NCI-H1092 (cell line): ENCODE measurements at places on chromosomes 5 and 9.

DNA sequence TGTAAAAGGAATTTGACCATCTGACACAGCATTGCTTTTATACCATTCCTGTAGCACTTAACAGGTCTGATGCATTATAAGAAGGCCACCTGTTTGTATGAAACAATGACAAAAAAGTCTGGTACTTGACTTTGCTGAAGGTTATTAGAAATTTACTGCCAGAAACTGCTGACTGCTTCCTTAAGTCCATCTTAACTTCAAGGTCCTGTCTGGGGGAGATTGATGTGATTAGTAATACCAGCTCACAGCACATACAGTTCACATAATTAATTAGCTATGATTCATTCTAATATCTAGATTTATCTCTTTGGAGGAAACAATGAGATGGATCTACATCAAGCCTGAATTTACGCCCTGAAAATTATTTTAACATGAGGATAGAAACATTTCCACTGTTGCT, 49.6 kb upstream of the TEK start:
- DNase-seq, result no peak

DNA sequence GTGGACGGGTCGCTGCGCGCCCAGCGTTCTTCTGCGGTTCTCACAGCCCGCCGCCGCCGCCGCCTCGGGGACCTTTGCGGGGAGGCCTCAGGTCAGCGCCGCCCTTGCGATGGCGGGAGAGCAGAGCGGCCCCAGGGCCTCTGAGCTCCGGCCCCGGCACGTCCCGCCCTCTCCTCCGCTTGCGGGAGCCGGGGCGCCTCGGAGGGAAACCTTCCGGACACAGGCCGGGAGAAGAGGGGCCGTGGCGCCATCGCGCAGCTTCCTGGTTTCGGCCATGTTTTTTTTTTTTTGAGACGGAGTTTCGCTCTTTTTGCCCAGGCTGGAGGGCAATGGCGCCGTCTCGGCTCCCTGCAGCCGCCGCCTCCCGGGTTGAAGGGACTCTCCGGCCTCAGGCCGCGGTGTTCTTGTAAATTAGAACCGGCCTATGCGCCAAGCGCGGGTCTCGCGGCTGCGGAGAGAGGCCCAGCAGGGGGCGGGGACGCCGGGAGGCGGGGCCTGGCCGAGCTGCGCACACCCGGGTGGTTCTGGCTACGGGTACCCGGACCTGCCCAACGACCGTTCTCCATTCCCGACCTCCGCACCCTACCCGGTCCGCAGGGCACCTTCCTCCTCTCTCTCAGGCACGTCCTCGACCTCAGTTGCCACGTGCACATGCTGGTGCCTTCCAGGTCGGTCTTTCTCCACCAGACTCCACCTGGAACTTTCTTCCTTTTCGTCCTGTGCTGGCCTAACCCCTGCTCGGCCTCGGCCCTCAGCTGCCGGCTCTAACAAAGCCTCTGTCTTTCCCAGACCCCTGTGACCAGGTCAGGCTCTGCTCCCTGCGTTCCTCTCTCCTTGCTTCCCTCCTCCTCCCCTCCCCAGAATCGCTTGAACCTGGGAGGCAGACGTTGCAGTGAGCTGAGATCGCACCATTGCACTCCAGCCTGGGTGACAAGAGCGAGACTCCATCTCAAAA, 28.8 kb upstream of the MGAT1 start:
- peak; percentile 16 for DNase-seq

- no peak for DNase-seq
Observed at GRCh38 chr5:168696611-168697010, 117.4 kb upstream of the PANK3 start.

DNA sequence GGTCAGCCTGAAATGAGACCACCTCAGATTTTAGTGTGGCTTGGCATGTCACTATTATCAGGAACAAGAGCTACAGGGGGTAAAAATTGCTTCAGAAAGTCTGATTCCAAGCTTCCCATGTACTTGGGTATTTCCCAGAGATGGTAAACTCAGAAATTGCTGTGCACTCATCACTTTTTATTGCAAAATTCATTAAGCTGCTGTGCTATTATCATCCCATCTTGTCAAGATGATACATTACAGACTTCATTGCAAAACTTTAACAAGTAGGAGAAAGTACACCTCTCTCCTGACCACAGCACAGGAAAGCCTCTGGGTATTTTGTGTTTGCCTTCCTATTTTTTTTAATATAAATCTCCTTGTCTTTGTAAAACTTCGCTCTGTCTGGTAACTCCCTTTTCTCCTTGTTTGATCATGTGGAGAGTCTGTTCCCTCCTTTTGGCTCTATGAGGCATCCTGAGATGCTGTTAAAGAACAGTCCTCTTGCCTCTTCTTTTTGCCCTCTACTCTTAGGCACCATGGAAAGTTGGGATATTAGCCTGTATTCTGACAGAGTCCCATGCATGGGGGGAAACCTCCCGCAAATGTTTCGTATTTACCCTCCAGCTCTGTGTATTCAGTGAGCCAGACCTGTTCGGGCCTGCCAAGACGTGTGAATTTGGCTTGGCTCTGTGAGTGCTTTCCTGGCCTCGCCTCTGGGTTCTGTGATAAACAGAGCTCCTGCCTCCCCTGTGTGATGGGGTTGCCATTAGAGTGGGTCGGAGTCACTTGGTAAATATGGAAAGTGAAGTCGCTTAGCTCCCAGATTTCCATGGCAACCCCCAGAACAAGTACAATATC, 260.7 kb downstream of the NR3C1 start:
- no peak for DNase-seq

DNA sequence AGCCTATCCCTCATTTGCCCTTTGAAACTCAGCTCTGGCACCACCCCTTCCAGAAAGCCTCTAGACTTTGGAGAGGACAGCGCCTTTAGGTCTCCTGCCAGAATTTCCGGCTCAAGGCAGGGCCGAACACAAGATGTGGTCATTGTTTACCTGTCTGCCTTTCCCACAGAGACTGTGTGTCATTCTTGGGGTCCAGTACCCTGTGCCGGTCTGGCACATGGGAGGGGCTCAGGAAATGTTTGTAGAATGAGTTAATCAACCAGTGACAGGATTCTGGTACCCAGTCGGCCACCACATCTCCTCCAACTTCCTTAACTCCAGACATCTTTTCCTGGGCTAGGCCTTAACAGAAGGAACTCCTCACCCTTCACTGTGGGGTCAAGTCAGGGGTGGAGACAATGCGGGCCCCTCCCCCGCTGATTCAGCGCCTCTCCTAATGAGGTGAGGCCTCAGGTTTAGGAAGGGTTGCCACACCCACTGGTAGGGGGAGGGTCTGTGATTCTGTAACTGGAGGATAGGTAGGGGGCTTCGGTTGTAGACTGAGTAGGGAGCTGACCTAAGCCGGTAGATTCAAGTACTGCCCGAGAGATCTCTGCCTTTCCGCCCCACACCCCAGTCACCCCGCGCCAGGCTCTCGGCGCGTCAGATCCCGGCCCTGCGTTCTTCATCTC, 29.3 kb downstream of the PCDH1 start:
- no peak for DNase-seq

GRCh38 chr9:122032346-122032745, 60.8 kb downstream of the TTLL11 start:
- DNase-seq, result no peak

DNA sequence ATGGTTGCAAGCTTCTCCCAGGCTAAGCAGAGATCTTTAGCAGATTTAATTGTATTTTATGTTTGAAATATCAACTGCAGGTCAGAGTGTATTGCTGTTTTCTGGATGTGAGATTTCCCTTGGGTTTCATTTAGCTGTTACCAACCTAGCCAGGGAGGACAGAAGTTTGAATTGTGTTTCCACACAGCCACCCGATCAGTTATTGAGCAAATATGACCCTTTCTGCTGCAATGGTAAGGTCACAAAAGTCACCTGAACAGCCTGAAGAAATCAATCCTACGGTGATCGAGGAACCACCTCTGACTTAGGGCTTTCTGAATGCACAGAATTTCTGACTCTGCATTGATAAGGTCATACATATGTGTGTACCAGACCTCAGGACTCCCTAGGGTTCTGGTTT, 419.9 kb downstream of the MAN2A1 start:
- no peak for DNase-seq

DNA sequence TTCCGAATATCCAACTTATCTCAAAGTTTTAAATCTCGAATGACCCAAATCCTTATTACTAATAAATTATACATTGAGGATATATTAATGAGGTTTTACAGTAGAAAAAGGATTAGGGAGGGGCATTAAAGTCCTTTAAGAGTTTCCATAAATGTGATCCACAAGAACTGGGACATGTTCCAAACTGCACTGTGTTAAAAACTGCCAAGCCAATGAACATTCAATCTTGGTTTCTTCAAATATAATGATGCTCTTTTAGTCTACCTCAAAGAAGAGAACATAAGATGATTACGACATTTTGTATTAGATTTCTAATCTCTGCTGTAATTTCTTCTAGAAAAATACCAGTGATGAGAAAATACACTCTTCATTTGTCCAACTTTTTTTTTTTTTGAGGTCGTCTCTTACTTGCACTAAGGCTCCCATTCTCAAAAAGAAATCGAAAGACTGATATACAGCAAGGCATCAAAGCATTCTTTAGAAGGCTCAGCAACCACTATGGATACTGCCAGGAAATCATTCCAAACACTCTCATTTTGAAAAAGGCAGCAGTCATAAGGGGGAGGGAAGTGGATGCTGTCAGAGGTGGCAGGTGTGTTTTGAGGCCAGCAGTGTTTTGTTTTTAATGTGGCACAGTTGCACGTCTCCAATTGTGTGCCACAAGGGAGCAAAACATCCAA, 1.7 kb downstream of the PTAR1 start:
- DNase-seq, result peak; percentile 8

DNA sequence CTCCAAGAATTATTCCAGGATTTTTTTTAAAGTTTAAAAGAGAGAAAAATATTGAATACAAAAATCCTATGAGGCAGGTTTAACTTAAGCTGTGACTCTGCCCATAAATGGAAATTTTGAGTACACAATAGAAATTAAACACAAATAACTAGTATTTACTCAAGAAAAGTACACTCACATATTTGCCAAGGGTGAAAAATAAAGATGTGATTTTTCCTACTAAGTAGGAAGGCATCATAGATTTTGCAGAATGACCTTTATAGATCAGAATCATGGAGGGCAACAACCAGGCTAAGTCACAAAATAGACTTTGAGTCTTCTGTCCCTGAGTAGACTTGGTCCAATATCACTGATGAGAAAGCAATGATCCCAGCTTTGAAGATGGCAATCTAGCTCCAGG, 102.7 kb upstream of the SLC12A2 start:
- DNase-seq, result no peak

DNA sequence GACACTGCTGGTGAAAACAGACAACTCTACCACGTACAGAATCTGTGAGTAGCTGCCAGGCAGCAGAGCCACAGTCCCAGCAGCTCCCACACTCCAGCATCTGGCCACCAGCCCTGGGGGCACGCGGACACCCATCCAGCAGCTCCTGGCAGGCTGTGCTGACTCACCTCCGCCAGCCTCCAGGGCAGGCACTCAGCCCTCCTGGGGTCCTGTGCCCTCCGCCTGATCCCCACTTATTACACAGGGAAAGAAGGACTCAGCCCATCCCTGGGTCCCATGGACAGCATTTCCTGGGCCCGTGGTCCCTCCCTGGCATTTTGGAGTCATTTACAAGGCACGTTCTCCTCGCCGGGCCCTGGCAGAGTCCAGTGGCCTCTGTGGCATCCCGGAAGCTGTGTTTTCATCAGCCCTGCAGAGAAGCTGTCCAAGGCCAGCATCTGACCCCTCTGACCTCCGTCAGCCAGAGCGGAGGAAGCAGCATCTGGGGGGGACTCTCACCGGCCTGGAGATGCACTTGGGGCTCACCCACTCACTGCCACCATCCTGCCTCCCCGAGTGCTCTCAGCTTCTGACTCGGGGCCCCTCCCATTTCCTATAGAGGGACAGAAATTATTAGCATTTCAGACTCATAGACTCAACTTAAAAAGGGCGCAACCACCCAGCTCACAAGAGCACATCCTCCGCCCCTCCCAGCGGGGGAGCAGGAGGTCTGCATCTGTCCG, 21.6 kb downstream of the PAEP start:
- DNase-seq, result no peak

DNA sequence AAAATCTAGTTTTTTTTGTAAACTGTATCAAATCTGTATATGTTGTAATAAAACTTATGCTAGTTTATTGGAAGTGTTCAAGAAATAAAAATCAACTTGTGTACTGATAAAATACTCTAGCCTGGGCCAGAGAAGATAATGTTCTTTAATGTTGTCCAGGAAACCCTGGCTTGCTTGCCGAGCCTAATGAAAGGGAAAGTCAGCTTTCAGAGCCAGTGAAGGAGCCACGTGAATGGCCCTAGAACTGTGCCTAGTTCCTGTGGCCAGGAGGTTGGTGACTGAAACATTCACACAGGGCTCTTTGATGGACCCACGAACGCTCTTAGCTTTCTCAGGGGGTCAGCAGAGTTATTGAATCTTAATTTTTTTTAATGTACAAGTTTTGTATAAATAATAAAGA, 24.3 kb downstream of the HMGCR start:
- DNase-seq, result no peak

DNA sequence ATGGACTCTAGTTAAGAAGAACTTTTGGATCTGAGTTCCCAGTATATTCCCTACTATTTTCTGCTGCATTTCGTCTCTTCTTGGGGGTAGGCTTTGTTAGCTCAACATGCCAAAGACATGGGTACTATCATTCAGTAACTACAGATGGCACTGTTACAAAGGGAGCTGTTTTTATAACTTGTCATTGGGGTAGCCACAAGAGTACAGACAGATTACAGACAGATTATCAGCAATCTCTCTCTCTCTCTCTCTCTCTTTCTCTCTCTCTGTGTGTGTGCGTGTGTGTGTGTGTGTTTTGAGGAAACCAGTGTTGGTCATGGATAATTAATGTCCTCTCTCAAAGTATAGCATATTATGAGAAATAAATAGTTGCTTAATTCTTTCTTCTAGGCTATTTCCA, 116.1 kb downstream of the WDR70 start:
- DNase-seq, result no peak

- no peak for DNase-seq
Observed at GRCh38 chr5:9774472-9775079, 144.4 kb upstream of the TAS2R1 start.

DNA sequence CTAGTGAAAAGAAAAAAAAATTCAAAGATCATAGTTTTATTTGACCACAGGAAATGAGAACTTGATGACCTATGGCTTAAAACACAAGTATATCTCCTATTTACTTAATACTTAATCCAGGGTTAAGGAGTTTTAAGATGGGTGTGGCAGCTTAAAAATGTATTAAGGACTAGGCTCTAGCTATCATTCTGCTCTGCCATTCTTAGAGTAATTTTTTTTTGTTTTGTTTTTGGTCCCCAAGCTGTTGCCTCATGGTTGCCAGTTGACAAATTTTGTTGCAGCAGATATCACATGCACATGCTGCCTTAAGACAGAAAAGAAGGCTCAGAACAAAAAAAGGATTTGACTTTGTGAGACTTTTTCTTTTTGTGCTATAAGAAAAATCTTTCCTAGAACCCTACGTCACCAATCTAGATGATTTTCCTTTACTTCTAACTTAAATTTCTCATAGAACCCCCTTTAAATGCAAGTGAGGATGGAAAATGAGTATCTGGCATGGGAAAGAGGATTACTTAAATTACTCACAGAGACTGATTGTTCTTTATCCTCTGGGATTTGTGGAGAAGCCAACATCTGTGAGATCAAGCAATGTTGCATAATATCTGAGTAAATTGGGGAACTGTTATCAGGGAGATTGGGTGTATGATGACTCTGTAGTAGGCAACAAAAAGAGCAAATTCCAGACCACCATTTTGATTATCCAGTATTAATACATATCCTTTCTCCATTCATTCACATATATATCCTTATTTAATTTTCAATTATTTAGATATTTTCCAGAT, 364.7 kb upstream of the CD180 start:
- DNase-seq, result no peak
